ENCODE measurements at places on chromosomes 12 and 14.

- DNase-seq: no peak
Measured at GRCh38 chr12:71935594-71935993, 3.1 kb upstream of the TPH2 start.

- no peak for DNase-seq
Measured at GRCh38 chr12:102992297-102992696, 34.8 kb downstream of the ASCL1 start.

- DNase-seq: no peak
Measured at GRCh38 chr12:170371-171225, 43.4 kb downstream of the SLC6A12 start.

- DNase-seq: no peak
Measured at GRCh38 chr12:6644903-6645302, 2.3 kb downstream of the ACRBP start.

DNA sequence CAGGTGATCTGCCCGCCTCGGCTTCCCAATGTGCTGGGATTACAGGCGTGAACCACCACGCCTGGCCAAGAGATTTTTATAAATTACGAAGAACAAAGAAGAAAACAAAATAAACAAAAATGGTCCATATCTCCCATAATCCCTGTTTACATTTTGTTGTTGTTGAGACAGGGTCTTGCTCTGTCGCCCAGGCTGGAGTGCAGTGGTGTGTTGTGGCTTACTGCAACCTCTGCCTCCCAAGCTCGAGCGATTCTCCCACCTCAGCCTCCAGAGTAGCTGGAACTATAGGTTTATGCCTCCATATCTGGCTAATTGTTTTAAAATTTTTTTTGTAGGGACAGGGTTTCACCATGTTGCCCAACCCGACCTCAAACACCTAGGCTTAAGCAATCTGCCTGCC is 156.1 kb downstream of the ZNF664 start:
- DNase-seq: no peak

DNA sequence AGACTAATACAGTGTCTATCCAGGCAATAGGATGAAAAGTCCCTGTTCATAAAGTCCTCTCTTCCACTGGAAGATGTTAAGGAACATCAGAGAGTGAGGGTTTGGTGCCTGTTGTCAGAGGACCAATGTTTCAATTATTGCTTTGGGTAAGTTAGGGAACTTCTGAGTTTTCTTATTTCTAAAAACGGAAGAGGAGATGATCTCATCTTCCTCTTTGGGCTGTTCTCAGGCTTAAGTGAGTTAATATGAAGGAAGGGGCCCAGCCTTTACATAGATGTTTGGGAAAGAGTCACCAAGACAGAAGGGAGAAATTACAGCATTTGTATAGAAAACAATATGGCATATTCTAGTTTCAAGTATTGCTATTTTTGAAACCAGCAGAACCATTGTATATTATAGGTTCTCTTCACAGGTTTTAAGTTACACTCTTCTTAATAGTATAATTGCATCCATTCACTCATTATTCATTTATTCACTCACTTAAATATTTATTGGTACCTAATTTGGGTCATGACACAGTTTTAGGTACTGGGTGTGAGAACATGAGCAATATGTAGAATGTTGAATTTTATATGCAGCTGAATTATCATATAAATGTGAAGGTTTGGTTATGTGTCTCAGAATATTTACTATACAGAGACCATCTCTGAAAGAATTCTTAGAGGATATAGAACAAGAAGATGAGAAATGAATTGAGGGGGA is 68.5 kb upstream of the LRIG3 start:
- DNase-seq: no peak

DNA sequence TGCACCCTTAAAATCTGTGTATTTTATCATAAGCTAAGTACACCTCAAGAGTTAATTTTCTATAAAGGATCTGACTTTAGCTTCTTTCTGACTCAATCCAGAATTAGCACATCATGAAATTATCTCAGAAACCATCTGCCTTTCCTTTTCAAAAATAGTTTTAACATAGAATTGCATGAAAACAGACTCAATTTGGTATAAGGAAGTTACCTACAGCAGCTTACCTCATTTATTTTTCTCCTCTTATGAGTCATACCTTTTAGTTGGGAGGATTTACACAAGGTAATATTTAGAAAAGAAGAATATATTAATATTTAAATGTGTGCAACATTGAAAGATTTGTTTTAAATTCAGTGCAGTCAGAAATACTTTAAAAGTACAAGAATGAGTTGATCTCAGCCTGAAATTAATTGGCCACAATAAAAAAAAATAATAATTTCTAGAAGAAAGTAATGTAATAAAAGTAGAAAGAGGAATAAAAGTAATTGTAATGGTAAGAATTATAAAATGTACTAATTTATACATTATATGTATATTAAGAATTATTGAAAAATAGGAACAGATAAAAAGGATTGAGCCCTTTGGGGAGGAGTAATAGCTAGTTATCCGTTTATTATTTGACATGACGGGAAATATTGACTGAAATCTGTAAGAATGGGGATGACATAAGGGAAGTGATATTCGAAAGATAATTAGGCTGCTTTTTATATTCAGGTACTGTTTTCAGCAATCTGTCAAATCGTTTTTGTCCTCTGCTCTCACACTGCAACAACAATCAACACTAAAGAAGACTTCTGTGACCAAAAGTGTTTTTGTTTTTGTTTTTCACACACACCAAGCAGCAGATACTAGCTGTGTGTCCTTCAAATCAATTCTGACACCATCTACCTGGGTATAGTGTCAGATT is 20.5 kb downstream of the ADAM21 start:
- no peak for DNase-seq

- no peak for DNase-seq
Measured at GRCh38 chr14:96754845-96755184, 42.4 kb upstream of the VRK1 start.
